ENCODE measurements at places on chromosomes 3 and 15.

GRCh38 chr3:112744106-112744505 lies 102.6 kb downstream of the CD200R1L start:
- no peak for DNase-seq

DNA sequence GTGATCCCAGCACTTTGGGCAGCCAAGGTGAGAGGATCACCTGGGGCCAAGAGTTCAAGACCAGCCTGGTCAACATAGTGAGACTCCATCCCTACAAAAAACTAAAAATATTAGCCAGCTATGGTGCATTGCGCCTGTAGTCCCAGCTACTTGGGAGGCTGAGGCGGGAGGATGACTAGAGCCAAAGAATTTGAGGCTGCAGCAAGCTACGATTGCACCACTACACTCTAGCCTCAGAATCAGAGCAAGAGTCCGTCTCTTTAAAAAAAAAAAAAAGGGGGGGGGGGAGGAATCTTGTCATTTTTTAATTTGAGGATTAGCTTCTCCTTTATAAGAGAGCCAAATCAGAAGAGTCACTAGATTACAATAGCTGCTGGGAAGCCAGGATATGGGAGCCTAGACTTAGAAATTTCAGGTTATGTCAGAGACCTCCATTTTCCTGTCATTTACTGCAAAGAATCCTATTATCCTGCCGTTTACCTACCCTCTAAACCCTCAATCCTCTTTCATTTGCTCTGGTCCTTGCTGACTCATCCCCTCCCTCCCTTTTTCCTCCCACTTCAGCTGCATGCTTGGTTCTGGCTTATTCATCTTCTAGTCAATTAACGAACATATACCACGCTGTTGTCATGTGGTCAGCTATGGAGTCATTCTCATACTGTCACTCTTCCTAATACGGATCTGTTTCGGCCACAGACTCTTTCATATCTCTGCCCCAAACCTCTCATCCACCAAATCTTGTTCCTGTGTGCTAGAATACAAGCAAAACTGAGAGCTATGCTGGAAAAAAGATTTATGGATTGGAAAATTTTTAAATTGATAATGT lies 83.8 kb upstream of the PPIB start:
- DNase-seq: peak; percentile 74

DNA sequence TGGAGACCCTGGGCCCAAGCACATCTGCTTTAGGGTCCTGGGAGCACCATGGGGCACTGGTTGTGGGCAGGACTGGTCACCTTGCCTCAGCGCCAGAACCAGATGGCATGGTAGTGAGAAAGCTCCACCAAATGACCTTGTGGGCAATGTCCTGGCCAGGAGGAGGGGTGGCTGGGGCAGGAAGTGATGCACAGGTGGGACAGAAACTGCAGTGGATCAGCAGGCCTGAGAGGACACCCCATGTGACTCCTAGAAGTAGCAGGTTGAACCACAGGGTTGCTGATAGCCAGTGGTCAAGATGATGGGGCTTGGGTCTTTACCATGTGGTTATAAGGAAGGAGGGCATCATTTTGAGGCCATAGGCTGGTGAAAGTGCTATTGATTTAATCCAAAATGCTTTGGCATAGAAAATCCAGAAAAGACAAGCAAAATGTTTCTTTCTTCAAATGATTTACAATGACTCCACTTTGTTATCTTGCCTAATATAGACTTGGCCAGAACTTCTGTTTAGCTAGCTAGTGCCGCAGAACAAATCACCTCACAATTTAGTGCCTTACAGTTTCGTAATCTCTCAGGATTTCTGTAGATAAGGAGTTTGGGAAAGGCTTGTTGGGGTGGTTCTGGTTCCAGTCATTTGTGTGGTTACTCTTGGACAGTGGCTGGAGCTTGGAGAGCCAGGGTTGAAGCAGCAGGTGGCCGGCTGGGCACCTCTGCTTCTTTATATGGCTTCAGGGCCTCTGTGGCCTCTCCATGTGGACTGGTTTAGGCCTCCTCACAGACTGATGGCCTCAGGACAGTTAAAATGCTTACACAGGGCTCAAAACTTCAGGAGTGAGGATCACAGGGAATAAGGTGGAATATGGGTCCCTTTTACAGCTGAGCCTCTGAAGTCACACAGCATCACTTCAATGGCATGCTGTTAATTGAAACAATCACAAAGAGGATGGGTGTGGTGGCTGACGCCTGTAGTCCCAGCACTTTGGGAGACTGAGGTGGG lies 27.5 kb downstream of the TMEM158 start:
- DNase-seq: no peak

GRCh38 chr3:190326930-190327329 lies 4.7 kb upstream of the CLDN1 start:
- no peak for DNase-seq

- DNase-seq: no peak
Measured at GRCh38 chr3:150830094-150830681, 67.2 kb upstream of the SIAH2 start.

- DNase-seq: no peak
Measured at GRCh38 chr3:25485673-25486072, 57.6 kb downstream of the RARB start.

- DNase-seq: no peak
Measured at GRCh38 chr15:85751291-85752123, 43.2 kb downstream of the KLHL25 start.

DNA sequence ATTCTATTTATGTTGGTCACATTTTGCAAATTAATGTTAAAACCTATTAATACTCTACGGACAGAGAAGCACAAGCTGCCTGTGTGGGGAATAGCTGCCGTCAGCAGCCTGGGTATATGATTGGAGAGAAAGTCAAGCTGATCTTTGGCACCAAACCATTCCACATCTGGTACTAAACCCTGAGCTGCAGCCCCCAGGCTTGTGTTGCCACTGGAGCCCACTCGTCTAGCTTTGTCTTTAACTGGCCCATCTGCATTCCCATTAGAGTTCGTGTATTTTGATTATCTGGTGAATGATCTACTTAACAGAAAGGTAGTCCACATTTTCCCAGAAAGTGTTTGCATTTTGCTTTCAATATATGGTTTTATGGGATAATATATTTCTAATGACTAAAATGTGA lies 5.4 kb downstream of the NDUFB4 start:
- no peak for DNase-seq

- DNase-seq: no peak
Measured at GRCh38 chr3:1953536-1953935, 145.1 kb upstream of the CNTN4 start.
